NCI-H1092 treated with DMSO at 0.1 percent for 48 hours (cell line): ENCODE measurements at places on chromosomes 6 and 20.
A peak's percentile ranks its signal among the peaks of the same experiment; 100 is the strongest.

GRCh38 chr20:5171064-5171789, 44.4 kb downstream of the CDS2 start:
- DNase-seq, result no peak

GRCh38 chr20:40856653-40857052, 167.6 kb upstream of the MAFB start:
- DNase-seq, result no peak

- no peak for DNase-seq
These were observed 481.1 kb upstream of the MAN1A1 start for GRCh38 chr6:119830494-119831295.

- DNase-seq, result no peak
These were observed 50.8 kb upstream of the FAM83D start for GRCh38 chr20:38875175-38875993.

GRCh38 chr20:37404461-37404890, 58.5 kb downstream of the SRC start:
- no peak for DNase-seq

GRCh38 chr6:158361068-158361467, 48.8 kb downstream of the TULP4 start:
- DNase-seq, result no peak

- no peak for DNase-seq
These were observed 11.1 kb upstream of the NOTCH4 start for GRCh38 chr6:32234934-32235333.

DNA sequence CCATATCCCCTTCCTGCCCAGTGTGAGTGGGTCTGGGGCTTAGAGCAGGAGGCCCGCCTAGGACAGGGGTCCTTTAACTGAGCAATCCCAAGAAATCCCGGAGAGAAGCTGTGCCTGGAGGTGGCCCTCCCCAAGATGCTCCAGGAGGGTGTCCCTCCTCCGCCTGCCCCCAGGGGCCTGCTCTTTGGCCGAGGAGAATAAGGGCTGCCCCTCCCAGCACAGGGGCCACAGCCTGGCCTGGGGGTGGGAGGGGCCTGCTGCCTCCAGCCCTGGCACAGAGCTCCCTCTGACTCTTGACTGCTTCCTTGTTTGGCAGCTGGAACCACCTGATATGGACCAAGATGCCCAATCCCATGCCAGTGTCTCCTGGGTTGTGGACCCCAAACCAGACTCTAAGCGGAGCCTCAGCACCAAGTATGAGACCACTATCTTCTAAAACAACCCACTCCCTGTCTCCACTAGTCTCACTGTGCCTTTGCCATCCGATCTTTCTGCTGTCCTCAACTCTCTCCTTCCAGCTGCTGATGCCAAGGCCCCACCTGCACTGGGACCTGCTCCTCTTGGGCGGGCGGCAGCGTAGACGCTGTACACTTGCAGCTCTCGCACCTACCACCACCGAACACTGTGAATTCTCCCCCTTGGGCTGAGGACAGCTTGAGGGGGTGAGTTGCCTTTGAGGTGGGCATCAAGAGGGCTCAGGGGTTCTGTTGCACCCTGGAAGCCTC, 54.3 kb downstream of the TCP11 start:
- DNase-seq, result no peak

DNA sequence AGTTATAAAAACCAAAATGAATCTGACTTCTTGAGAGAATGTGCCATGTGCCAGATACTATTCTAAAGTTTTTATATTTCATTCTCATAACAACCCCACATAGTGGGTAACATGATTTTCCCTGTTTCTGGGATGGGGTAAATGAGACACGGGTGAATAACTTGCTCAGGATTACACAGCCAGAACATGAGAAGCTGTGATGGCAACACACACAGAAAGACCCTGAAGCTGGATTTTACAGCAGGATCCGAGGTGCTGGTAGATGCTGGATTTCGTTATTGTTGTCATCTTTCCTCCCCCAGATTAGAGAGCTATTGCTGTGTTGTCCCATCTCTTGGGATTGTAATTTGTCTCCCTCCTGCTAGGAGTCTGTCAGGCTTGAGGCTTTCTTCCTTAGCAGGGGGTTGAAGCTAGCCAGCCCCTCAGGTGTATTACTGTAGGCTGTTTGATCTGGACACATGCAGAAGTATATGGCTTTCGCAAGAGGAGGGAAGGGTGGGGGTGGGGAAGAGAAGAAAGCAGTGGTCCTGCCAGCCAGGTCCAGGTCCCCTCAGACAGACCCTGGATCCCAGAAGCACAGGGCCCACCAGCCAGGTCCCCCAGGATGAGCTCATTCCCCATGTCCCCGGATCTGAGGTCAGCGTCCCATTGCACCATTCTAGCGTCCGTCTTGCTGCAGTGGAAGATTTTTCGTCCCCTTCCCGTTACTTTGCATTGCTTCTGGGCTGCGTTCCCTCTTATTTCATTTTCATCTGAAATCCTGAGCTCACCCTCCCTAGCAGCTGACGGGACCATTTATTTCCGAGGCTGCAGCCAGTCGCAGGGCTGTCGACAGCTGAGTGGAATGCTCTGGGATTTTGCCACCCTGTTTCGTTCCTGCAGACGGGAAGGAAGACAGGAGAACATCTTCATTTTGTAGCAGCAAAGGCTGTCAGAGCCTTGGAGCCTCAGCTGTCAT, 7.3 kb upstream of the KCNG1 start:
- DNase-seq, result no peak

GRCh38 chr6:157693867-157694266, 129.2 kb upstream of the SNX9 start:
- no peak for DNase-seq

- DNase-seq, result no peak
These were observed 320 bp downstream of the RIMS4 start for GRCh38 chr20:44810061-44810390.

DNA sequence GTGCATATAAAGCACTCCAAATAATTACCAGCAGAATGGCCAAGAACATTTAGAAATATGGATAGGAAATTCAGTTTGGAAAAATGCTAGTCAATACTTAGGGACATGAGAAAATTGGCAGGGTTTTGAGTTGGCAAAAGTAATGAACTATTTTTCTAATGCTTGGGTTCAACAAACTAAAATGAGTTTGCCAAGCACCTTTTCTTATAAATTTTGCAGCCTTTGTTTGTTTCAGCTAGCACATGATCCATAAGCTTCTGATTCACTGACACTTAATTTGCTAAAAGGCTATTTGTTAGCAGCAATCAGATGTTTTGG, 324.8 kb downstream of the QKI start:
- DNase-seq, result no peak

DNA sequence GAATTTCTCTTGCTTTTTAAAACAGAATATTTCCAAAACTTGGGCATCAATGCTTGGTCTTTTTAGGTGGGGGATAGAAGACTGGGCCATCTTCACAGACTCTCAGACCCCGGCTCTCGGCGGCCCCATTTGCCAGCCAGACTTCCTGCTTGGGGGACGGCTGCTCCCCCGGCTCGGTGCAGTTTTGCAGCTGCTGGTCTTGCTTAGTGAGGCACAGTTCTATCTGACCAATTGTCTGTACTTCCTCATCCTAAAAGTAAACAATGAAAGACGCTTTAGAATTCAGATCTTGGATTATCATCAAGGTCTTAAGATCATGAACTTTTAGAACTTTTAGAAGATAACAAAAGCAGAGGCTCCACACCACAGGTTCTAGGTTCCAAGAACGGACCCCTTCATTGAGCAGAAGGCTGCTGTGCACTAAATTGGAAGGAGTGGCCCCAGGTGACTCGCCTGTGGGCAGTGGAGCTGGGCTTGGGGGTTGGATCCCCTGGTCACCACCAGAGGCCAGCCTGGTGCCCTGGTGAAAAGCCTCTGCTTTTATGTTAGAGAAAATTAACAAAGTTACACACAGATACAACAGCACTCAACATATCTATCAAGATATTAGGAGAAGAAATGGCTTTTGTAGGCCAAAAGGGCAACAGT, 26.7 kb downstream of the RNASET2 start:
- no peak for DNase-seq

DNA sequence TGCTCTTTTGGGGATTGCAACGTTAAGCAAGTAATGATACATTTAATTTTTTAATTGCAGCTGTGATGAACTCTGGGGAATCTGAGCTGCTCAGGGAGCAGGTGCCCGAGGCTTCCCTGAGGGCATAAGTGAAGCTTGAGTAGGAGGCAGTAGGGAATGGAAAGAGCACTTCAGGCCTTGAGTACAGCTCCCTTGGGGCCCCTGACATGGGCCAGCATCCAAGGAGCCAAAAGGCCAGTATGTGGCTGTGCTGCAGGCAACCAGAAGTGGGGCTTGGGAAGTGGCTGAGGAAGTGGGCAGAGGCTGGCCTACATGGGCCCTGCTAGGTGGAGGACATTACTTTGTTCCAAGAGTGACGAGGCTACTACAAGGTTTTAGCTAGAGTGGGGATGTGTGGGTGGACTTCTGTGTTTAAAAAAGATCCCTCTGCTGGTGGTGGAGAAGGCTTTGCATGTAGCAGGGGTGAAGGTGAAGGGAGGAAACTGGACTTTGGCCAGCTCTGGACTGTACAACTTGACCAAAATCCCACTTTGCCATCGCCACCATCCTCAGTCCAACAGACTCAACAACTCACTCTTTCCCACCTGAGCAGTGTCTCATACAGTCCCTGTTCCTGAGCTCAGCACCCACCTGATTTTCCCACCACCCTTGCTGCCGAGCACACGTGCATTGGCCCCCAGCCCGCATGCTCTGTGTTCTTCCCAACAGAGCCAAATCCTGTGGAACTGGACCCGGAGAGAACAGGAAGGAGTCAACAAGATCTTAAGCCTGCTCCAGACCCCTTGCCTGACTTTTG, 10.9 kb upstream of the ZNF831 start:
- DNase-seq, result no peak

- DNase-seq, result no peak
These were observed 13.9 kb downstream of the AFDN start for GRCh38 chr6:167840526-167841179.

- no peak for DNase-seq
These were observed 139.1 kb downstream of the LAMA2 start for GRCh38 chr6:129022011-129022553.

DNA sequence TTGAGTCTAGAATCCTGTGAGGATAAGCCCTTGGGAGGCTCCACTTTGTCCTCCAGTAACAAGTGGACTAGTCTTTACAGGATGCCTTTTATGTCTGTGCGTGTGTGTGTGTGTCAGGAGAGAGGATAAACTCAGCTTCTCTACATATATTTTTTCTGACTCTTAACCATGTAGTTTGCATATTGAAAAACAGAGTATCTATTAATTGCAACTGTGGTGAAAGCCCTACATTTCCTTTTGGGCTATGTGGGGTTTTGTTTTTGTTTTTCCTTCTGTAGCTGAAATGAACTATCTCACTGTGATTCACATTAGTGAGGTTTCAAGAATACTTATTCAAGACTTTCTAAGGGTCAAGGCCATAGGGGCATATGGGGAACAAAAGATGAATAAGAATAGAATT, 17.7 kb downstream of the TPBG start:
- DNase-seq, result no peak

GRCh38 chr20:4936851-4937406, 64.4 kb downstream of the SLC23A2 start:
- no peak for DNase-seq

- DNase-seq, result no peak
These were observed 13.5 kb upstream of the FKBP1C start for GRCh38 chr6:63197741-63198140.

GRCh38 chr6:61809004-61809595, 476.9 kb downstream of the KHDRBS2 start:
- DNase-seq, result peak; percentile 2

DNA sequence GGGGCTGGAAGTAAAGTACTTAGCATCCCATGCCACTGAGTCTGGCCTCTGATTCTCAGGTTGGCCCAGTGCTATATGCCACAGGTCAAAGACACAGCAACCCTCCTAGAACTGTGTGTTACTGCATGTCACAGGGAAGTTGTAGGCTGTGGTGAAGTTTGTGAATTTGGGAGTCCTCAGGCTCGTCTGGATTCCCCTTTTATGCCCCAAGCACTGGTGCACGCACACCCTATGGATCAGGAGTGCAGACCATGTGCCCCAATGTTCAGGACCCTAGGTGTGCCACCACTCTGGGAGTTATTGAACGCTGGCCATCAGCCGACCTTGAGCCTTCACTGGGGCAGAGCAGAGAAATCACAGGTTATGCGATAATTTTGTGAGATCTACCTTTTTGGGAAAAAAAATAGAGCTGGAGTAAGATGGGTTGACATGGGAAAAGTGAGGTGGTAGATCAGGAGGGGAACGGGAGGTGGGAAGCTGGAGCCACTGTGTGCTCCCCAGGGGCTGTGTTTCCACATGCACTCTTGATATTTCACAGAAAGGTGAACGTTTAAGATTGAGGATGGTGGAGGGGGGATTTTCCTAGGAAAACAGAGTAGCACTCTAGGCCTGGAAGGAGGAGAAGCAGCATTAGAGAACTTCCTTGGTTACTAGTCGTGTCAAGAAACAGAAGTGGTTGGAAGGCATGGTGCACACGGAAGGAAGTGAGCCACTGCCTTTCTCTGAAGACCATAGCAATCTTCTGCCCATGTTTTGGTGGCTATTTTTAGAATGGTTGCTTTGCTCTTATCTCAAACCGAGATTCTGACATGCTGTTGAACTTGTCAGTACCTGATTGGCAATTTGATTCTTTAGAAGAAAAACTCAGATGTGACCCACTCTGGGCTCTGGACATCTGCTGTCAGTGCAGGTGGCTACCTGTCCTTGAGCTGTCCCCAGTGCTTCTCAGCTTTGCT, 44.1 kb downstream of the DUSP22 start:
- no peak for DNase-seq

DNA sequence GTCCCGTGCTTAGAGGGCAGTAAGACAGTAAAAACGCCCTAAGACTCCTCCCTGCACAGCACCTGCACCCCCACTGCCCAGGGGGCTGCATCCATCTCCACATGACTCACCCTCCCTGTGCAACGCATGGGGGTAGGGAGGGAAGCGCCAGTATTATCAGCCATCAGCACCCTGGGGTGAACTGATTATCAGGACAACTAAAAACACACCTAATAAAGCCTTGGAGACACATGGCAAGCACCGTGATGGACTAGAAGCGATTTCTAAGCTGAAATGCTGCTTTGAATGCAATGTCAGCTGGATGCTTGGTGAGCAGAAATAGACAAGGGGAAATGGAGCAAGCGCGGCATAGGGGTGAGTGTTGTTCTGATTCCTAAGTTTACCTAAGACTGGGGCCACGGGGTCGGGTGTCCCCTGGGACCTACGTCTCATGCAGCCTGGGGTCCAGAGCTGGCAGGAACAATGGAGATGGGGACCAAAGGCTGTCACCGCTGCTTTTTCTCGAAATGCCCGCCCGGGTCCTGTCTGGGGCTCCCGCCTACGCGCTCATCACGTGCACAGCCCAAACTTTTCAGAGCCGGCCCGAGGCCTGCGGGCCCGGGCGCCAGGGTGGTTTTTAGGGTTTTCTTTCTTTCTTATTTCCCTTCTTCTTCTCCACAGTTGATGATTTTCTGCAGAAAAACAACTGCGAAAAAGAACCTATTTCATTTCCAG, 702 bp upstream of the TNFAIP3 start:
- no peak for DNase-seq
